ENCODE measurements at places on chromosomes 2 and 18.
A peak's percentile ranks its signal among the peaks of the same experiment; 100 is the strongest.

DNA sequence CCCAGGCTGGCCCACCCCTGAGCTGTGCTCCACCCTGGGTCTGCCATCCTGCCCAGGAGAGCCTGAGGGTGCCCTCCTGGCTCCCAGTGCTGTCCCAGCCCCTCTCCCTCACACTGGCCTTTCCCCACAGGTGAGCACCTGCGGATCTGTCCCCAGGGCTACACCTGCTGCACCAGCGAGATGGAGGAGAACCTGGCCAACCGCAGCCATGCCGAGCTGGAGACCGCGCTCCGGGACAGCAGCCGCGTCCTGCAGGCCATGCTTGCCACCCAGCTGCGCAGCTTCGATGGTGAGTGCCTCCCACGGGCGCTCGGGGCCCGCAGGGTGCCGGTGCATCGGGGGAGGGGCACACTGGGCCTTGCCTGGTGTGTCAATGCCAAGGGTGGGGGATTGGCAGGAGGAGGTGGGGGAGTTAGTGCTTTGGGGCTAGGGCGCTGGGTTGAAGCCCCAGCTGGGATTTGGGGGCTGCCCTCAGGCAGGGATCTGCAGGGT lies 23.5 kb downstream of the GPC1 start:
- DNase-seq = no peak

GRCh38 chr2:239634769-239635168 lies 233.9 kb upstream of the HDAC4 start:
- DNase-seq = no peak

DNA sequence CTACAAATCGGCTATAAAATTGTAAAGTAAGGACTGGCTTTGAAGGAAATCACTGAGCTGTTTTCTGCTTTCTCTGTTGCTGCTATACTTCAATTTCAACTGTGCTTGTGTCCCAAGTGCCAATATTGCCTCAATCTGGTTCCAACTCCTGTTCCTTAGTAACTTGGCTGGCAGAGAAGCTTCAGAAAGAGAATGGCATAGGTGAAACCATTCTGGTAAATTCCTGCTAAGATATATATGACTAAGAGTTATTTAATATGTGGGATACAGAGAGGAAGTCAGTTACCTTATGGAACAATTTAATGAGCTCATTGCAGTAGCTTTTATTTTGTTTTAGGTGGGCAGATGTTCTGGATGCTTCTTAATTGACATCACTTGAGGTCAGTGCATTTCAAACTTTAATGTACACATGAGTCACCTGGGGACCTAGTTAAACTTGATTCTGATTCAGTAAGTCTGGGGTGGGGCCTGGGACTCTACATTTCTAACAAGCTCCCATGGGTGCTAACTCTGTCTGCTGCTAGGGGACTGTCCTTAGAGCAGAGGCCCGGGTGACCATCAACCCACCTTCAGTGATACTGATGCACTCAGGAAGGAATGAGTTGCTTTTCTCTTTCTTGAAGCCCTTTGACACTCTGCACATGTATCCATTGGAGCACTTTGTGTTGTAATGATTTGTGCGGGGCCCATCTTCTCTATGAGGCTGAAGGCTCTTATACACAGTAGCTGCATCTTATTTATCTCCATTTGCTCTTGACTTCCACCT lies 47.6 kb downstream of the LIPG start:
- DNase-seq = no peak

GRCh38 chr2:164835302-164835701 lies 6.3 kb downstream of the COBLL1 start:
- DNase-seq = no peak

- DNase-seq = no peak
Observed at GRCh38 chr18:31099450-31100230, 2.6 kb downstream of the DSC2 start.

GRCh38 chr2:111940333-111941196 lies 42.2 kb downstream of the MERTK start:
- no peak for DNase-seq

GRCh38 chr2:105327690-105328089 lies 1.8 kb downstream of the TGFBRAP1 start:
- DNase-seq = no peak

GRCh38 chr18:13726232-13726971 lies at the start of the genes FAM210A and RNMT:
Gene FAM210A (minus strand): TSS chr18:13726558. CDS start chr18:13682077, 44,481 bp downstream.
Gene RNMT (plus strand): TSS chr18:13726673. CDS start chr18:13731518, 4,845 bp downstream.
- peak; percentile 82 for DNase-seq

DNA sequence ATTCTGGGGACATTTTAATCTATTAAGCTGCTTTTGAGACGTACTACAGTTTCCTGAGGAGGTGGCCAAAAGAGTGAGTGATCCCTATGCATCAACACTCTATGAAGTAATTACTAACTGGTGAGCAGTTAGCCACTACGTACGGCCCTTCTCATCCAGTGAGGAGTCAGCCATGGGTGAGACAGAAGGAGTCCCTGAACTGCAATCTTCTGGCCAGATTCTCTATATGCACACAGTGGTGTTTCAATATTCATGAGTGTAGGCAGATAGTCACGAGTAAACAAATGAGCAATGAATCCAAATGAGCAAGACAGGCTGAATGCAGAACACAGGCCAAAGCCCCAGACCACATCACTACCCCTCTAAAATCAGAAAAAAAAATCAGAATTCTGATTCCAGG lies 29.8 kb upstream of the TMEM214 start:
- no peak for DNase-seq

DNA sequence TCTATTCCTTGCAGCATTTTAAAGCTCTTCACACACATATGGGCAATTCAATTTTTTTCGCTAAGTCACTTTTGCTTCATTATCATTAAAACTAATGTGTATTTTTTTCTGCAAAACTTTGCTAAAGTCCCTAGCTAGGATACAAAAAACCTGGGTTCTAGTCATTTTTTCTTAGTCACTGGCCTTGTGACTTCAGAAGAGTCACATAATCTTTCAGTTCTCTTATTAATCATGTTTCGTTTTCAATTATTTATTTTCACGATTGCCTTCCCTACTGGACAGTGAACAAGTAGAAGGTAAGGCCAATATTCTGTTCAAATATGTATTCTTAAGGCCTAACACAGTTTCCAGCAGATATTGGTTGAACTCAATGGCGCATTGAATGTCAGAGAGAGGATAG lies 60.9 kb upstream of the CYRIA start:
- DNase-seq = no peak

GRCh38 chr2:140892911-140893637 lies 1237.7 kb downstream of the LRP1B start:
- DNase-seq = no peak

GRCh38 chr2:241330616-241330981 lies 14.9 kb downstream of the SEPTIN2 start:
- no peak for DNase-seq
